Right atrium auricular region (tissue), 2 donors: ENCODE measurements at places on chromosomes 6 and 20. TPM values are rescaled to one million over a fixed set of nuclear protein-coding genes. Genes with fewer than 3 reads are reported as not detected.

The ZNF217 gene
- total RNA-seq, result 13.8 TPM

The FHL5 gene
- 13.8 TPM for total RNA-seq

The OLIG3 gene
- not detected for total RNA-seq

The PLN gene
- total RNA-seq, result 560 TPM

The CTCFL gene
- total RNA-seq, result not detected

The RAB5IF gene
- total RNA-seq, result 70.9 TPM

- DNase-seq, result no peak
- no peak overlapping the region for H3K4me3 ChIP-seq
- peaks cover 13% of the 10 kb centered on the region for H3K4me1 ChIP-seq
- no peaks in the 10 kb centered on the region for H3K27me3 ChIP-seq
- no peaks in the 10 kb centered on the region for H3K36me3 ChIP-seq
Observed at GRCh38 chr20:17909869-17910321, 58.7 kb downstream of the SNX5 start.

DNA sequence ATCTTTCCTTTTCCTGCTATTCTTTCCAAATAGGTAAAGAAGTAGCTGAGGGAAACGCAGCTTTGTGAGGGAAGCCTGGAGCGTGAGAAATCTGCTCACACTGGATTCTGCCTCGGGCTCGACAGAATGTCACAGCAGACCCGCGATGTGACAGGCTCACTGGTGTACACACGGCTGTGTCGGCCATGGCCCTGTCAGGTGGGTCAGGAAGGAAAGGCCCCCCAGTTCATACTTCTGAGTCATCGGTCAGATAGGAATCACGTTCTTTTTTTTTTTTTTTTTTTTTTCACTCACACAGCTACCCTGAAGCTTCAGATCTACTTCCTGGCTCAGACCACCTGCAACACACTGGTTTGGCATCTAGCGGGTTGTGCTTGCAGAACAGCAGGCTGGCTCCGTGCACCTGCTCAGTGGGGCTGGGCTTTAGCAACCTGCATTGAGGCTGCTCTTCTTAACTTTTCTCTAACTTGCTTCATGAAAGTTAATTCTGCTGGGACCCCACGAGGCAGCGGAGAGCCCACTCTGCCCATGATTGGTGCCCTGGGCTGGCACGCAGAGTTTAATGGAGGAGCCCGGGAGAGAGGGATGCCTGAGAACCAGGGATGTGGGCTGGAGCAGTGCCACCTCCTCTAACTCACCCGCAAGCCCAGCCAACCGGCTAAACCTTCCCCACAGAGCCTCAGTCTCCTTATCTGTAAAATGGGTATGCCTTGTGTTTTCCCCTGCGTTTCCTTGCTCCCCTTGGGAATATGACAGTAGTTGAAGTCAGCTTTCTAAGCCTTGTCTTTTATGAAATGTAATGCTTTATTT is 61.5 kb upstream of the FNDC1 start:
- no peaks in the 10 kb centered on the region for H3K27me3 ChIP-seq
- no peaks in the 10 kb centered on the region for H3K36me3 ChIP-seq
- DNase-seq, result no peak
- no peak overlapping the region for H3K27ac ChIP-seq
- H3K4me3 ChIP-seq, result peak overlapping the region; percentile 24

- H3K27ac ChIP-seq, result no peak overlapping the region
- H3K4me3 ChIP-seq, result no peak overlapping the region
- no peaks in the 10 kb centered on the region for H3K4me1 ChIP-seq
- H3K27me3 ChIP-seq, result no peaks in the 10 kb centered on the region
Observed at GRCh38 chr6:36780442-36781177, 58.6 kb downstream of the CPNE5 start.

DNA sequence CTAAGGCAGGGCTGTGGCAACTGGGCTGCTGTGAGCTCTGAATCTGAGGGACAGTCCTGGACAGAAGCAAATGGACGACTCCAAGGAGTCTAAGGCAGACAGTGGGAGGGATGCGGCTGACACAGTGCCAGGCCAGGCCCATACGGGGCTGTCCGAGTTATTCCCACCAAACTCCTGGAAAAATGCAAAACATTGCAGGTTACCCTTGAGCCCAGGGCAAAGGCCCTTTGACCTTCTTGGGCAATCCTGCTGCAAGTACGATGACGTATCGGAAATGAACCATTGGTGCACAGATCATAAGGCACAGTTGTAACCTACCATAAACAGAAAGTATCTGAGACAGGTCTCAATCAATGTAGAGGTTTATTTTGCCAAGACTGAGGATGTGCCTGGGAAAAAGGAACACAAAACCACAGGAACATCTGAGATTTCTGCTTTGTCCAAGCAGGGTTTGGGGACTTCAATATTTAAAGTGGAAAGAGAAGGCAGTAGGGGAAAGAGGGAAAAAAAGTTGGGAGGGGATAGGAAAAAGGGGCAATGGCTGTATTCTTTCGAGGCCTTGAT is 118.9 kb downstream of the DACT2 start:
- H3K4me3 ChIP-seq, result no peak overlapping the region
- H3K4me1 ChIP-seq, result no peaks in the 10 kb centered on the region
- no peaks in the 10 kb centered on the region for H3K27me3 ChIP-seq
- H3K36me3 ChIP-seq, result no peaks in the 10 kb centered on the region
- H3K27ac ChIP-seq, result no peak overlapping the region

- H3K27ac ChIP-seq, result no peak overlapping the region
- peaks cover 62% of the 10 kb centered on the region for H3K36me3 ChIP-seq
- no peaks in the 10 kb centered on the region for H3K4me1 ChIP-seq
- no peak overlapping the region for H3K4me3 ChIP-seq
Observed at GRCh38 chr20:35014537-35014936, 58.9 kb downstream of the MYH7B start.

DNA sequence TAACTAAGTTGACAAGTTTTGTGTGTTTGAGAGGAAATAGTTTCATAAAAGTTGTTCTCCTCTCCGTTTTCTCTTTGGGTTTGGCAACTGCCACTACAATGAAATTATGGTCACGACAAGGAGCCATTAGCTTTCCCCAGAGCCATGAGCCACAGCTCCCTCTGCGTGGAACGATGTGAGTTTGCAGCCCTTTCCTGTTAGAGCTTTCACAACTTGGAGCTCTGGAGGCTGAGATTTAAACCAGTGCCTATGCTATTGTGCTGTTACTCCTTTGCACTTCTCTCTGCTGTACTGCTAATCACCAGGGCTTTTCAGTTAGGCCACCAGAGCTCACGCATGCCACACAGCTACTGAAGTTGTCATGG is 29.3 kb upstream of the TXNDC5 start:
- H3K36me3 ChIP-seq, result no peaks in the 10 kb centered on the region
- no peak overlapping the region for H3K27ac ChIP-seq
- H3K27me3 ChIP-seq, result no peaks in the 10 kb centered on the region
- no peak overlapping the region for H3K4me3 ChIP-seq
- no peak for DNase-seq

GRCh38 chr6:22363166-22363713 is 66.4 kb upstream of the PRL start:
- H3K4me3 ChIP-seq, result no peak overlapping the region
- DNase-seq, result no peak
- no peaks in the 10 kb centered on the region for H3K27me3 ChIP-seq
- H3K27ac ChIP-seq, result no peak overlapping the region
- no peaks in the 10 kb centered on the region for H3K4me1 ChIP-seq
- H3K36me3 ChIP-seq, result no peaks in the 10 kb centered on the region

DNA sequence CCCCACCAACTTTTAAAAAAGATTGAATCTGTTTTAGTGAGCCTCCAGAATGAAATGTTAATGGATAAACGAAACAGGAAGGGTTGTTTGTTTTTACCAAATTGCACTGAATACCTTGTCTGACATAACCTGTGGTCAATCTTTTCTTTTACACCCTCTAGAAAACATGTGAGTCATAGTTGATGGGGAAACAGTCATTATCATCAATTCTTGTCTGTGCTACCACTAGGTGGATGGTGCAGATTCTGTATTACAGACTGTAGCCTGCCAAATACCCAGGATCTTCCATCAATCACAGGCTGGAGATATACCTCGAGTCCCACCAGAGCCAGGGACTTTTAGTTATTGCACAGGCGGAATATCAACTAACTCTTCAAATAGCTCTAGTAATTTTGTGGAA is 29.5 kb upstream of the PKIB start:
- H3K27ac ChIP-seq, result no peak overlapping the region
- H3K27me3 ChIP-seq, result no peaks in the 10 kb centered on the region
- no peaks in the 10 kb centered on the region for H3K4me1 ChIP-seq
- no peak overlapping the region for H3K4me3 ChIP-seq
- DNase-seq, result no peak

GRCh38 chr6:14861491-14861943 is 384.4 kb upstream of the JARID2 start:
- no peaks in the 10 kb centered on the region for H3K27me3 ChIP-seq
- no peak overlapping the region for H3K4me3 ChIP-seq
- no peak for DNase-seq

DNA sequence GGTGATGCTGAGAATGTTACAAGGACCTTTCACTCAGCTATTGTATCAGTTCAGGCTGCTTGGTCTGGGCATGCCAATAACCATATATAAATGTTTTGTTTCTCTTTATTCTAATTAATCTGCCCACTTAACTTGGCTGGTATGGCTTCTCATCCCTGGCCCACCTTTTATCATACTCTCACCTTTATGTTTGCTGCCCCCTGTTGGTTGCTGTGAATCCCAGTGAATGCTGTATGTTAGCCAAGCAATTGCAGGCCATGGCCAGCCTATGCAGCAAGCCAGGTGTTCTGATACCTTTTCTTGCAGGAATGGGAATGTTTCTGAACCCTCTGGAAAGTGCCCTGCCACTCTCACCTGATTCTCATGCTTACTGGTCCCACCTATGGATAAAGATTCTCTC is 54.6 kb downstream of the PCSK2 start:
- H3K36me3 ChIP-seq, result no peaks in the 10 kb centered on the region
- no peaks in the 10 kb centered on the region for H3K27me3 ChIP-seq
- H3K4me1 ChIP-seq, result no peaks in the 10 kb centered on the region
- no peak overlapping the region for H3K4me3 ChIP-seq
- no peak overlapping the region for H3K27ac ChIP-seq
- DNase-seq, result no peak

DNA sequence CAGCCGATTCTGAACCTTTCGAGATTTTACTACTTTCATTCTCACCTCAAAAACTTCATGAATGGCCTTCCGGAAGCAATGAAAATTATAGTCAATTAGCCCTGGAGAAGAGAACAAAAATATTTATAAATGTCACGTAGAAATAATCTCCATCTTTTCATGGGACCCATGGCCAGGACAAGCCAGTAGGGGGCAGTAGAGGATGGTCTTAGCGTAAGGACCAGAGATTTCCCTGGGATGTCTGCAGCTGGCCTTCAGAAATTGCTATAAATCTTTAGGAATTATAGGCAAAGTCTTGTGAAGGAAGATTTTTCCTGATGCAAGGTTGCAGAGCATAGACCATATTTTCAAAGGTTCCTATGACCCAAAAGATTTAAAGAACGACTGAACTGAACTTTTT is 15.6 kb upstream of the UBE2J1 start:
- no peak overlapping the region for H3K27ac ChIP-seq
- H3K4me3 ChIP-seq, result no peak overlapping the region
- H3K27me3 ChIP-seq, result no peaks in the 10 kb centered on the region
- peaks cover 22% of the 10 kb centered on the region for H3K4me1 ChIP-seq

DNA sequence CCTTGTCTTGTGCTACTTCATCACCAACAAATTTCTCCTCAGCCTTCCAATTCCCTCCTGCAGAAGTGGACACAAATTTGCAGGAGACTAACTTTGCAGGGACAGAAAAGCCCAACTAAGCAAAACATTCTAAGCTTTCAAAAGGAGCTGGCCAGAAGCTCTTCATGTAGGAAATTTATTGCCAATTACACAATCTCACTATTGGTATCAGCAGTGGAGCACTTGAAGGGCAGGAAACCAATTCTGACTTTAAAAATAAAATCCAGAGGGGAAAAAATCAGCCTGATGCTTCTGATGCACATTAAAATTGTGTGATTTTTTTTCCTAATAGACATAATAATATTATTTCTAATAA is 193.3 kb downstream of the LY86 start:
- DNase-seq, result no peak
- H3K27ac ChIP-seq, result no peak overlapping the region
- no peaks in the 10 kb centered on the region for H3K4me1 ChIP-seq
- no peaks in the 10 kb centered on the region for H3K36me3 ChIP-seq
- no peak overlapping the region for H3K4me3 ChIP-seq
- no peaks in the 10 kb centered on the region for H3K27me3 ChIP-seq

DNA sequence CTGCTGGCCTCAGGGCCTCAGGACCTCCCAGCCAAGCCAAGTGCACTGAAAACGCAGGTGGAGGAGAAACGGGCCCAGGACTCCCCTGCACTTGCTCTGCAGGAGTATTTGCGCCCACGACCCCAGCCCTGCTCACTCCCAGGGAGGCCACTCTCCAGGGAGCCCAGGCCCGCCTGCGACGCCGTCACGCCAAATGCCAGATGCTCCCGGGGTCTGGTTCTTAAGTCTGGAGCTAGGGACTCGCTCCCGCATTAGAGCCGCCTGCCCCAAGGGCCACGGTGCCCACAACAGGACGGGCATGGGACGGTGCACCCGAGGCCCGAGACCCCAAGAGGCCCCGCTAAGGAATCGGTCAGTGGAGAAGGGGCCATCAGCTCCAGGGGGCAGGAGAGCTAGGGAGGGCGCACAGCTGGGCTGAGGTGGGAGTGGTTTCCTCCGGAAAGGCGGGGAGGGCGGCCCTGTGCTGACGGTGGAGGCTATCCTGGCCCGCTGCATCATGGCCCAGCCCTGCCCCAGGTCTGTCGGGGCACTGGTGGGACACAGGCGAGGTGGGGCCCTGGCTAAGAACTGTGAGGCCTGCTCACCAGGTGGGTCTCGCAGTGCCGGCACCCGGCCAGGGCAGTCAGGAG is 44.1 kb upstream of the CHRNA4 start:
- H3K4me1 ChIP-seq, result no peaks in the 10 kb centered on the region
- H3K36me3 ChIP-seq, result no peaks in the 10 kb centered on the region

DNA sequence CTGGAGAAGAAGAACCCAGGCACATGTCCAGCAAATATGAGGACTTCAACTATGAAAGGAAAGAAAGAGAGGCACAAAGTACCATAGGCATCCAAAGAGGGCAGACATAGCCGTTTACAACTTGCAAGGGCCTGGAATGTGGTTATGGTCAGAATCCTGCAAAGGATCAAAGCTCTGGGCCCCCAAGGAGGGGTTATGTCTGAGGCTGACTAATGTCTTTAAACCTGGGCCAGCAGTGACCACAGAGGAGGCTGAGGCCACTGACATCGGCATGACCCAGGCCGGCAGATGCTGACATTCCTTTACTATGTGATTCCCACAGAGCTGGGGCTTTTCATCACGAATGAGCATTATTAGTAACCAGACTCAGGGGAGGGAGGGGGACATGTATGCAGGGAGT is 861.1 kb downstream of the DHX35 start:
- H3K36me3 ChIP-seq, result no peaks in the 10 kb centered on the region
- H3K4me3 ChIP-seq, result no peak overlapping the region
- no peak overlapping the region for H3K27ac ChIP-seq
- no peaks in the 10 kb centered on the region for H3K27me3 ChIP-seq

GRCh38 chr6:122147291-122147690 is 252.2 kb upstream of the HSF2 start:
- H3K27me3 ChIP-seq, result no peaks in the 10 kb centered on the region
- peaks cover 5% of the 10 kb centered on the region for H3K4me1 ChIP-seq
- no peaks in the 10 kb centered on the region for H3K36me3 ChIP-seq
- no peak for DNase-seq

- no peaks in the 10 kb centered on the region for H3K36me3 ChIP-seq
- H3K27ac ChIP-seq, result no peak overlapping the region
- no peak for DNase-seq
- no peak overlapping the region for H3K4me3 ChIP-seq
Observed at GRCh38 chr20:41063442-41063841, 34.8 kb downstream of the TOP1 start.
